ENCODE measurements at places on chromosomes 7 and 10.

GRCh38 chr10:84593506-84593905, 265.1 kb downstream of the CCSER2 start:
- DNase-seq: no peak

GRCh38 chr7:17444673-17445072, 146.2 kb downstream of the AHR start:
- DNase-seq: no peak

- peak; percentile 58 for DNase-seq
Observed at GRCh38 chr7:101169838-101170551, 4.6 kb upstream of the VGF start.

- DNase-seq: peak; percentile 33
Observed at GRCh38 chr7:149620961-149621360, 123.4 kb upstream of the ZNF746 start.

DNA sequence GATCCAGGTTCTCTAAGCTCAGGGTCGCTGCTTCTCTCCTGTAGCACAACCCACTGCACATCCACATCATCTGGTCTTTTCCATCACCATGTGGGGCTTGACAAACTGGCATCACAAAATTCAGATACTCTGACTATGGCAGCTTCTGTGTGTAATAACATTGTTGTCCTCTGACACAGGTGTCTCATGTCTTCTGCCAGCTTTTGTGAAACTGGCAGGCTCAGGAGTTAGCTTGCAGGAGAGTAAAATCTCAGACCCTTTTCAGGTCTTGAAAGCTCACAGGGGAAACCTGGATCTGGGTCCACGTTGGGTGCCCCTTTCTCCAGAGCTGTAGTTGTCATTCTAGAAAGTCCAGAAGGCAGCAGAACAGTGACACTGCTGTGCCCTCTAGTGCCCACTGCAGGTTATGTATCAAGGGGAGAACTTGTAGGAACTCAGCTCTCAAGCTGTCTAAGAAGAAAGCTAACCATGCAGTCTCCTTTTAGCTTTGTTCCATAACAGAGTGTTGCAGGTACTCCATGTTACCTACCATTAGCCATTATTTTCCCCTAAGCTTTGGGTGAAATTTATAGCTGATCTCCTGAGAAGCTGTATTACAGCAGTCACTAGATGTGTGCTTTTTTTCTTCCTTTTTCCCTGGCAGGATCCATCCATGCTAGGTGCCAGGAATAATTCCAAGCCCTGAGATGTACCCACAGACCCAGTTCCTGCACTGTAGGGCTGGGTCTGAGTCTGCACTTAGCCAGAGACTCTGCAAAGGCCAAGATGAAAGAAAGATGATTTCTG, 102.7 kb downstream of the ZNF248 start:
- no peak for DNase-seq

GRCh38 chr10:99235658-99236626, at the start of gene HPSE2:
TSS of gene HPSE2 (minus strand) at chr10:99235852.
- DNase-seq: no peak

All from effector memory CD4-positive, alpha-beta T cell (primary cell).